ENCODE measurements at places on chromosomes 3 and 15. TPM values are rescaled to one million over a fixed set of nuclear protein-coding genes. Genes with fewer than 3 reads are reported as not detected.

DNA sequence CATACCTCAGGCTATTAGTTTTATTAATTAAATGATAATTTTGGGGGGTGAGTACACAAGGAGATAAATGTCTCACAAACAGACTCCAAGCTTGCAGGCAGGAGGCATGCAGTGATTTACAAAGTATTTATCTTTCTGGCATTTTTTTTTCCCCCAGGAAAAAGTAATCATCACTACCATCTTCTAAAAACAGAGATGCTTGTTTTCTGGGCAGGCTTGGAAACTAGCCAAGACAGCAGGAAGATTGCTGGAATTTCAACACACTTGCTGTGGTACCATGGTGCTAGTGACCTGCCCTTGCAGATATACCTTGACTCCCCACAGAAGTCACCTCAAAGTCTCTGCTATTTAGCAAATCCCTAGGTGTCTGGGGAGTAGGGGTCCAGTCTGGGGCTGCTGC, 732.8 kb upstream of the CFAP20DC start:
- H3K4me1 ChIP-seq, result peaks cover 31% of the 10 kb centered on the region
- DNase-seq, result no peak
- no peaks in the 10 kb centered on the region for H3K27me3 ChIP-seq
- H3K4me3 ChIP-seq, result no peak overlapping the region

GRCh38 chr3:49842843-49843517, 13.4 kb downstream of the TRAIP start:
- peaks cover 3% of the 10 kb centered on the region for H3K4me1 ChIP-seq
- peaks cover 15% of the 10 kb centered on the region for H3K36me3 ChIP-seq
- H3K4me3 ChIP-seq, result no peak overlapping the region
- H3K27me3 ChIP-seq, result no peaks in the 10 kb centered on the region
- no peak for DNase-seq
- no peak overlapping the region for H3K27ac ChIP-seq

GRCh38 chr3:66021731-66022131, 17.0 kb downstream of the MAGI1 start:
- no peaks in the 10 kb centered on the region for H3K4me1 ChIP-seq
- no peaks in the 10 kb centered on the region for H3K36me3 ChIP-seq
- DNase-seq, result no peak
- no peak overlapping the region for H3K4me3 ChIP-seq

GRCh38 chr15:68816158-68816557, 4.5 kb downstream of the ANP32A start:
- peak overlapping the region; percentile 97 for H3K4me3 ChIP-seq
- peaks cover 49% of the 10 kb centered on the region for H3K4me1 ChIP-seq
- H3K36me3 ChIP-seq, result peaks cover 38% of the 10 kb centered on the region

GRCh38 chr3:164417955-164418354, 660.3 kb downstream of the SI start:
- H3K27ac ChIP-seq, result no peak overlapping the region
- H3K4me1 ChIP-seq, result no peaks in the 10 kb centered on the region
- H3K36me3 ChIP-seq, result no peaks in the 10 kb centered on the region
- no peaks in the 10 kb centered on the region for H3K27me3 ChIP-seq
- DNase-seq, result no peak

DNA sequence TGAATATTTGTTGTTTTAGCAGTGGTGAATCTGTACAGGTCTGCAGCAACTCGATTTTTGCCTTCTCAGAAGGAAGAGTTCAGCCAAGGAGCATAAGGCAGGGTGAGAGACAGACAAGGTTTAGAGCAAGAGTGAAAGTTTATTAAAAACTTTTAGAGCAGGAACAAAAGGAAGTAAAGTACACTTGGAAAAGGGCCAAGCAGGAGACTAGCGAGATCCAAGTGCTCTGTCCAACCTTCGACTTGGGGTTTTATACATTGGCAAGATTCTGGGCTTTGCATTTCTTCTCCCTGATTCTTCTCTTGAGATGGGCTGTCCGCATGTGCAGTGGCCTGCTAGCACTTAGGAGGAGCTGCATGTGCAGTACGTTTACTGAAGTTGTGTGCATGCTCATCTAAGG, 46.7 kb upstream of the AADACL2 start:
- no peaks in the 10 kb centered on the region for H3K4me1 ChIP-seq
- no peak overlapping the region for H3K27ac ChIP-seq
- peaks cover 3% of the 10 kb centered on the region for H3K27me3 ChIP-seq
- no peak for DNase-seq

GRCh38 chr3:197394464-197395321, 96.3 kb upstream of the DLG1 start:
- peaks cover 27% of the 10 kb centered on the region for H3K4me1 ChIP-seq
- no peak overlapping the region for H3K4me3 ChIP-seq
- no peaks in the 10 kb centered on the region for H3K27me3 ChIP-seq
- H3K36me3 ChIP-seq, result no peaks in the 10 kb centered on the region
- H3K27ac ChIP-seq, result peak overlapping the region; percentile 76

DNA sequence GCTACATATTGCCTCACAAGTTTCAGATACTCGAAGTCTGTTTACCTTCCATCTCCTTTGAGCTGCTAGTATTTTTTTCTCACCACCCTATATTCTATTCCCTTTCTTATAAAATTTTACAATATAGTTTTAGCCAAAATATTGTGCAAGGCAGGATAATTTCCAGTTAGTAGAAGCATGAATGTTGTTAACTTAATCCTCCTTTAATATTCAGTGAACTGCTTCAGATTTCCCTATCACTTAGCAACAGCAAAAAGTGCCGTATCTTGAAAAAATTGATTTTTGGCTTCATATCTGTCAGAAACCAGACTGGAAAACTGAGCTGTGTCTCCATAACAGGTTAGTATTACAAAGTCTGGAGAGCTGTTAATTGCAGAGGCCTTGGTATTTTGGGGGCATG, 24.0 kb downstream of the PLSCR4 start:
- no peaks in the 10 kb centered on the region for H3K27me3 ChIP-seq
- DNase-seq, result no peak
- H3K4me1 ChIP-seq, result no peaks in the 10 kb centered on the region
- H3K36me3 ChIP-seq, result no peaks in the 10 kb centered on the region
- no peak overlapping the region for H3K27ac ChIP-seq

- no peak overlapping the region for H3K4me3 ChIP-seq
- H3K4me1 ChIP-seq, result no peaks in the 10 kb centered on the region
- DNase-seq, result no peak
- no peak overlapping the region for H3K27ac ChIP-seq
Observed at GRCh38 chr3:133966954-133967353, 62.8 kb downstream of the SLCO2A1 start.

GRCh38 chr3:38468765-38469164, 15.1 kb downstream of the ACVR2B start:
- DNase-seq, result no peak
- no peak overlapping the region for H3K4me3 ChIP-seq
- H3K36me3 ChIP-seq, result peaks cover 17% of the 10 kb centered on the region
- H3K27me3 ChIP-seq, result no peaks in the 10 kb centered on the region

PPIP5K1 gene
- 60.0 TPM for total RNA-seq

DNAH12 gene
- not detected for total RNA-seq

NOP10 gene
- 238 TPM for total RNA-seq

TLR9 gene
- total RNA-seq, result 0.17 TPM

LRRIQ4 gene
- 0.09 TPM for total RNA-seq
